H1 (cell line): ENCODE measurements at places on chromosomes 5 and 9.

GRCh38 chr9:110543631-110544051, 35.9 kb downstream of the SVEP1 start:
- DNase-seq = peak; percentile 47

DNA sequence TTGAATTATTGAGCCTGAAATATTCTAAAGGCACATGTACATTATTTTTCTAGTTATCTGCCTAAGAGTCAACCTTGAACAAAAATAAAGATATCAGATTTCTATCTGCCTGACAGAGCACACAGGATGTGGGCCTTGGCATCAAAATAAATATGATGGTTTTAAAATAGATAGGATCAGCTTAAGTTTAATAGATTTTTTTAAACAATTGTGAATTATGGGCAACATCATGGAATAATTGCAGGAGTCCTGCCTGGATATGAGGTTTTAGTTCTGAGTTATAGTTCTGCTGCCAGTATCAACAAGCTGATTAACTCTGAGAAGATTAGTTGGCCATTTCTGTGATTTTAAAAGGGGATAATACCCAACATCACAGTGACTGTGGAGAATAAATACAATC, 107.0 kb upstream of the PCA3 start:
- no peak for DNase-seq

- no peak for DNase-seq
These were observed at the start of gene RACK1 for GRCh38 chr5:181243564-181244343. RACK1 (minus strand) TSS chr5:181243906; CDS start chr5:181243800, 106 bp downstream.

DNA sequence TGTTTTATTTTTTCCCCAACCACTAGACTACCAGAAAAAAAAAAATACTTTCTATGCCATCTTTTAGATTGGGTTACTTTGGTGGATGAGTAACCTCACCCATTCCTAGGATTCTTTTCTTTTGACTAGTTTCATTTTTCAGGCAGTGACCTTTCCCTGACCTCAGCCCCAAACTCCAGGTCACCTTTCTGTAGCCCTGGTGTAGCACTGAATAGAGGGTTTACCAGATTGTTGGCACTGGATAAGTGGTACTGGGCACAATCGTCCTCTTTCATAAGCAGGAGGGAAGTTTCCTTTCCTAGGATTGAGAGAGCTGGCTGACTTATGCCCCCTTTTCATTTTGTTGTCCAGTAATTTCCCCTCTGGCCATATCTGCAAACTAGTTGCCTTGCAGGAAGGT, 169.4 kb upstream of the TMEM161B start:
- DNase-seq = no peak

DNA sequence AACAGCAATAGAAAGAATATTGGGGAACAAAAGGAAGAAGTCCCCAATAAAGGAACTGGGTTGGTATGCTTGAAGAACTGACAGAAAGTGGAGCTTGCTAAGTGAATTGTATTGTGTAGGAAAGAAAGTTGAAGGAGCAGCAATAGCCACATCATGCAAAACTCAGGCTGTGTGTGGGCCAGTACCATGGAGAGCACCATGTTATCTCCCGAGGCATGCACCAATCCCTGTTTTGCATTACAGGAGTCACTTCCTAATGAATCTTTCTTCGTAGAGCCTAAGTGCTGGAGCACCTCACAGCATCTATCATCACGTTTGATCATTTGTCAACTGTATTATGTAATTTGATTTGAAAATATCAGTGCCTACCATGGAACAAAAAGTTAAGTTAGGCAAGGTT, 137.7 kb upstream of the NMUR2 start:
- DNase-seq = no peak
